Activated CD4-positive, CD25-positive, alpha-beta regulatory T cell (primary cell): ENCODE measurements at places on chromosomes 4 and X.

DNA sequence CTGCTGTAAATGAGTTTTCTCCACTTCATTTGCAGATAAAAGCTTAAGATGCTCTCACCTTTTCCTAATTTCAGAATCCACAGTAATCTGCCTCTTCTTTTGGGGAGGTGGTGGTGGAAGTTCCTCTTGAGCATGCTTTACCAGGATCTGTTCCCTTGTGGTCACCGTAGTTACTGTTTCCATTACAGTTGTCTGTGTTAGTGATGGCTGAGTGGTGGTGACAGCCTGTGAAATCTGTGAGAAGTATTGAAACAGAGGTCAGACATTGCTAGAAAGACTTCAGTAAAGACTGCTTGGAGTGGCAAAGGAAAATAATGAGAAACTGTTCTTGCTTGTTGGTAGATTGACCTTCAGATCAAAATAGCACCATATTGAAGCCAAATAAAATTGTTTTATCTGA, 666.2 kb downstream of the DMD start:
- DNase-seq: no peak

- DNase-seq: no peak
Observed at GRCh38 chrX:132088864-132089263, 39.0 kb downstream of the FRMD7 start.

DNA sequence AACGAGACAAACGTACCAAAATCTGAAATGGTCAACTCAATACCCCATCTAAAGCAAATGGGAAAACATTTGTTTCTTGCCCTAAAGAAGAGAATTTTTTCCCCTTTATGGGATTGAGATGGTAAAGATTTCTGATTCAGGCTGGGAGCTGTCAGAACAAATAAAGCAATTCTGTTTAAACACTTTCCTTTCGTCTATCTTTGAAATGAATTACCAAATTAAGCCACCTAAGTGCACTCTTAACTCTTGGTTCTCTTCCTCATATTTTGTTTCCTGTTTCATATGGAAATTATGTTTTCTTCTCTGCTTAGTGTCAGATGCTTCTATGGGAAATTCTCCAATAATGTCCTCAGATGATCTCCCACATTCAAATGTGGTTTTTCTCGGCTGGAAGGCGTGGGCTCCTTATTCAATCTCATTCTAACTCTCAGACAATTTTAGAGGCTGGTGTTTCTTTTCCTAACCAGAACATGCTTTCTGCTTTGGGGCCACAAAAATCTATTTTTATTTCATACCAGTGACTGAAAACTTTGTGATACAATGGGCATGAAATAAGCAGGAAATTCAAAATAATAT, 50.3 kb upstream of the HPF1 start:
- DNase-seq: no peak

GRCh38 chr4:55398461-55398860, 2.7 kb downstream of the TMEM165 start:
- DNase-seq: no peak

DNA sequence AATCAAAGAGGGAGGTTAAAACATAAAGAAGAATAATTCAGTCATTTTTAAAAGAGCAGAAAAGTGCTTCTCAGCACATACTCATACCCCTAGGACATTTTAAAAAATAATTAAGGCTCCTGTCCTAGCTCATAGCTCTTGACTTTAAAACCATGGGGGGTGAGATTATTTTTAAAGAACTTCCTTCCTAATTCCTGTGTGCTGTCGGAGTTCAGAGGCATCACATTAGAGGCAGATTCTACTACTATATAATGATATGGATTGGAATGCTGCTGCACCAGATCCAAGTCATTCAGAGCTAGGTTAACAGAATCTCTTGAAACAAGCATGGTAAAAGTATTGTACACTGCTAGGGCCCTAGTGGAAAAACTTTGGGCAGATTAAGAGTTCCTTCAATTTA, 456.5 kb upstream of the ADGRL3 start:
- DNase-seq: no peak

DNA sequence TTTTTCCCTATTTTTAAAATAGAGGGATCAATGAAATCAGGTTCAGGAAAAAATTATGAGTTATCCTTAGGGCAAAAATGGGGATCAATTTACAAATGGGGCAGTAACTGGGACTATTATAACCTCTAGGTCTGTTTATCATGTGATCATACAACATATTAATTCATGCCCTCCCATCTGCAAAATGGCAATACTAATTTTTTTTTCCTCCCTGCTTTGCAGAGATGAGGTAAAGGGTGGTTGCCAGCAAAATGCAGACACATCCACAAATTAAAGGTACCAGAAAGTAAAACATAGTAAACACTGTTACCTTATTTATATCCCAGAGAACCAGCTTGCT, 467 bp downstream of the HSD17B11 start:
- DNase-seq: no peak

DNA sequence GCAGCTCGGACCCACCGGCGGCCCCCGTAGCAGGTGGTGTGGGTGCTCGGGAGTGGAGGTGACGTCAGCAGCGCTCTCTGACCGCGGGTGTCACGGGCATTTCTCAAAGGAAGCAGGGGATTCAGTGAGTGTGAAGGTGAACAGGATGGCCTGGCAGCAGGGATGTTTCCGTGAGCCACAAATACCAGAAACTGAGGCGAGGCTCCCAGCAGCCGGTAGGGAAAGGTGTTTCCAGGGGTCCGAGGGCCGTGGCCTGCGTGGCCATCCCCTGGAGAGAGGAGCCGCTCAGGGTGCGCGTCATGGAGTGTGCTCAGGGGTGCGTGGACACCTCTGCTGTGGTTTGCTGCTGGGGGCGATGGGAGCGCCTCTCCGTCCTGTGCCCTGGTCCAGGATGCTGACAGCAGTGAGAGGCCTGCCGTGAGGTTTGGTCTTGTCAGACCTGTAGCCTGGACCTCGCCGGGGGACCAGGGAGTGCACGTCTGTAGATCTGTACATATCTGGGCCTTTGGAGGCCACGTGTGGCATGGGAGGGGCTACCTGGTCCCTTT, 10.2 kb upstream of the HGFAC start:
- no peak for DNase-seq
